ENCODE measurements at places on chromosomes 12 and 14.

- no peak for DNase-seq
These were observed 685 bp upstream of the SERPINA1 start for GRCh38 chr14:94389104-94389469.

GRCh38 chr14:84253326-84253725 is 1276.6 kb upstream of the FLRT2 start:
- DNase-seq, result no peak

DNA sequence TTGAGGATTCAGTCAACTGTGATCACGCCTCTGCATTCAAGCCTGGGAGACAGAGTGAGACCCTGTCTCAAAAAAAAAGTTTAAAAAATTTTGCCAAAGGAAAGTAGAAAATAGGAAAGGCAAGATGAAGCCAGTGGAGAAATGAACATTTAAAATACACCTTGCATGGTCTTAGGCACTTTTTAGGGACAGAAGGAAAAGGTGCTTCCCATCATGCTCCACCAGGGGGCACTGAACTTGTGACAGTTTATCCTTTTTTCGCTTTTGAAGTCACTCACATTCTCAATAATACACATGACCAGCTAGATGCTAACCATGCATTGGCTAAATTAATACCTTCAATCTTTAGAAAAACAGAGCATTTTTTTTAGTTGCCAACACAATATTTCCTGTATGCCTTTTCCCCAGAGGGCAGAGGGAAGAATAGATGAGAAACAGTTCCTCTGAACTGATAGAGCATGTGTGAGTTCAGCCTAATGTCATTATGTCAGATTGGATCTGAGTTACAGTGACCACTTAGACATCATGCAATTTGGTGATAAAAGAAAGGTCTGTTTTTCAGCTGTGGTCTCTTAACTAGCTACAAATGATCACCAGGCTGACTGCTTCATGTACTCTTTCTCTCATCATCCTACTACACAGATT is 221.8 kb upstream of the SSTR1 start:
- peak; percentile 77 for DNase-seq

DNA sequence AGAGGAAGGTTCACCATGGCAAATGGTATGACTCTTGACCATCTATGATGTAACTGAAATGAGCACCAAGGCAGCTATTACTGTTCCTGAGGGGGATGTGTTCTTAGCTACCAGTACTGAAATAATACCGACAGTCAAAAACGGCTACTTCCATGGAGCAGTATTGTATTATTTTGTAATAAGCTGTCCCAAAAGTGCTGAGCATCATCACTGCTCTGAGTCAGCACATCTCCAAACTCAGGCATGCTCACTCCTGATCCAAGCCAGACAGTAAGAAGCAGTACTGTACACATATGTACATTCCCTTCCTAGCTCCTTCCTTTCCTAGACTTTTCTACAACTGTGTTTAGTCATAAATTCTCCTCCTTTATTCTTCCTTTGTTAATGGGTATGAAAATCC is 8.6 kb downstream of the VTI1B start:
- no peak for DNase-seq

DNA sequence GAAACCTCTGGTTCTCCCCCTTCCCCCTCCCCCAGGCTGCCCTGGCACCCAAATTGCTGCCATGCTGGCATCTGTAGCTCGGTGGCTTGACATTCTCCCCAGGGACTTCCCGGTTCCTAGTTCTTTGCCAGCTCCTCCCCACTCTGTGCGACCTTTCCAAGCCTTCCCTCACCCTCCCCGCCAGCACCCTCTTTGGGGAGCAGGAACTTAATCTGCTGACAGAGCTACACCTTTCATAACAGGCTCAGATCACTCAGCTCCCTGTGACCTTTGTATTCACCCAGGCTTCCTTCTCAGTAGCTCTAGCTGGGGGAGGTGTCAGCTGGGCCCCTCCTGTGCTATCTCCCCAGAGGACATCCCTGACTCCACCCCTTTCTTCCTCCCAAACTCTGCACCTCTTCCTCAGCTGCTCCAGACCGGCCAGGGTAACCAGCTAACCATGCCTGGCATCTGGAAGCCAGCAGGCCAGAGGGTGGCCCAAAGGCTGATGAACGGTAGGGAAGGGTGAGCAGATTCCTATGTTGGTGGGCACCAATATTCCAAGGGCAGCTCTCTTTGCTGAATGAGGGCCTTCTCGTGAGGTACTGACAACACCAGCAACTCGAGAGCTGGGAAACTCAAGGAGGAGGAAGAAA is 1.8 kb upstream of the COX14 start:
- no peak for DNase-seq

- no peak for DNase-seq
These were observed 41.0 kb upstream of the NCOR2 start for GRCh38 chr12:124608450-124608870.

- no peak for DNase-seq
These were observed 153.9 kb upstream of the AVPR1A start for GRCh38 chr12:63304887-63305316.

GRCh38 chr12:101221301-101221700 is 11.3 kb upstream of the SLC5A8 start:
- no peak for DNase-seq

DNA sequence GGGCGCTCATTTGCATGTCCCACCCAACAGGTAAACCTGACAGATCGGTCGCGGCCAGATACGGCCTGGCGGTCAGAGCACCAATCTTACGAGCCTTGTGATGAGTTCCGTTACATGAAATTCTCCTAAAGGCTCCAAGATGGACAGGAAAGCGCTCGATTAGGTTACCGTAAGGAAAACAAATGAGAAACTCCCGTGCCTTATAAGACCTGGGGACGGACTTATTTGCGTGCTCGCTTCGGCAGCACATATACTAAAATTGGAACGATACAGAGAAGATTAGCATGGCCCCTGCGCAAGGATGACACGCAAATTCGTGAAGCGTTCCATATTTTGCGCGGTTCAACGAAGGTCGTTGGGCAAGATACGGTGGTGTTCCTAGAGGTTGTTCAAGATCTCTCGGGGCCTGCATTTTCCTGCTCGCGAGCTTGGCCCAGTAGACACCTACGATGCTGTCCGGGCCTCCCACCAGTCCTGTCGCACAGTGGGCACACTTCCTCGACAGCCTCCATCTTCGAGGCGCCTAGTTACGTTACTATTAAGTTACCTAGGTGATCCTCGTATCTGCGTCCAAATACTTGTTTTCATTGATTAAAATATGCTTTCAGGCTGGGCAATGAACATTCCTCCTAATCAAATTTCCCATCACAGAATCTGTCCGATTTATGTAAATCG is at the start of gene RNU6-7:
Gene RNU6-7, plus strand, starts transcription at position 230 of the 675 bp plus-strand sequence.
- DNase-seq, result no peak

- no peak for DNase-seq
These were observed 102.9 kb downstream of the RPS29 start for GRCh38 chr14:49483268-49483667.

DNA sequence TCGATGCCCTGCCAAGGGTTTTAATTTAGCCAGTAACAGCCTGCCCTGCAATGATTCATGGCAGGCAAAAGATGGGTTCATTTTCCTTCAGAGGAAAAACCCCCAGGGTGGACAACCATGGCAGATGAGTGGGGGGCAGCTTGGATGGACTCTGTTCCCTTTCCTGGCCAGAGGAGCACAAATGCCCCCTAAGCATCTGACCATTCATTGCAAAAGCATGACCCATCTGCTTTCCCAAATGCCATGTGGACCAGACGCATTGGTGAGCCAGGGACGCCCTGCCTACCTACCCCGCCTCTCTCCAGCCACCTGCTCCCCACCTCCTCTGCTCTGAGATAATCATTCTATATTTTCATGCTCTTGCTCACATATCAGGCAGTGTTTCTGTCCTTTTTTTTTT is 281.9 kb downstream of the DPF3 start:
- no peak for DNase-seq

DNA sequence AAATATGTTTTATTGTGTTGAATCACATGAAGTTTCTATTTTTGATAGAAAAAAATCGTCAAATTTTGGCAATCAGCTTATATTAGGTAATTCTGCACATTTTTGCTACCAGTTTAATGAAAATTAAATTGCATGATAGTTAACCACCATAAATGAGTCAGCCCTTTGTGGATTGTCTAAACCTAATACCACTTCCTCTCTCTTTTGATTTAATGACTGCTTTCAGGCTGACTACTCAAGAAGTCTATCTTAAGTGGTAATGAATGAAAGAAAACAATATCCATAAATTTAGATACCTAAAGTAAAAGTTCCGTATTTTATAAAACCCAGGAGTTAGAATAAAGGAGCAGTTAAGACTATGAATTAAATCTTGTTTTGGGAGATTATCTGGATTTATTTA is 450.5 kb downstream of the TMEM117 start:
- DNase-seq, result no peak

- no peak for DNase-seq
These were observed 65.0 kb downstream of the RFLNA start for GRCh38 chr12:124359671-124360581.

- DNase-seq, result no peak
These were observed 1.7 kb downstream of the PPM1H start for GRCh38 chr12:62933220-62933601.

DNA sequence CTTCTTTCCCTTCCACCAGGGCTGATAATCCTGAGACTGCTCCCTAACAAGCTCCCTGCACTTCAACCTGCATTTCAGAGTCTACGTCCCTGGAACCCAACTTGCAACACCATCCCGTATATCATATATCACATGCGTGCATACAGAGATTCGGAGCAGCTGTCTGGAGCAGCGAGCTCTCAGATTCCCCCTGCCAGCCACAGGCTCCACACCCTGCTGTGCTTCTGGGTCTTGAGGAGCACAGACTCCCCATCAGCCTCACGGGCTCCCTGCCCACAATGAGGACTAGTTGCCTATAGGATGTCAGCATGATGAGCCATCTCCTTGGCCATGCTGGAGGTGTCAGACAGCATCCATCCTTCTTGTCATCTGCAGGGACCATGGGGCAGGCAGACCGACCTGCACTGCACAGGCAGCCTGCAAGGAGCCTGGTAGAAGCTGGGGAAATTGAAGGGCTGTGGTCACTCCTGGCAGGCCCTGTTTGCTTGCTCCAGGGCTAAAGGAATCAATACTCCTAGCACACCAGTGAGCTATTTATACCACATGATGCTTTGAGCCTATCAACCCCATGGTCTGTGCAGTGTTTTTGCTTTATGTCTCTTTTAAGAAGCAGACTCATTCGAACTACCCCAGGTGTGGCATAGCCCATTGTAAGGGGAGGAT is 19.6 kb upstream of the HDAC7 start:
- no peak for DNase-seq

GRCh38 chr12:28050606-28051005 is 78.1 kb upstream of the PTHLH start:
- DNase-seq, result no peak

- DNase-seq, result no peak
These were observed at the start of gene KRT81 for GRCh38 chr12:52291267-52291935. Gene KRT81 (minus strand): TSS chr12:52291534. CDS start chr12:52291465, 69 bp downstream.

DNA sequence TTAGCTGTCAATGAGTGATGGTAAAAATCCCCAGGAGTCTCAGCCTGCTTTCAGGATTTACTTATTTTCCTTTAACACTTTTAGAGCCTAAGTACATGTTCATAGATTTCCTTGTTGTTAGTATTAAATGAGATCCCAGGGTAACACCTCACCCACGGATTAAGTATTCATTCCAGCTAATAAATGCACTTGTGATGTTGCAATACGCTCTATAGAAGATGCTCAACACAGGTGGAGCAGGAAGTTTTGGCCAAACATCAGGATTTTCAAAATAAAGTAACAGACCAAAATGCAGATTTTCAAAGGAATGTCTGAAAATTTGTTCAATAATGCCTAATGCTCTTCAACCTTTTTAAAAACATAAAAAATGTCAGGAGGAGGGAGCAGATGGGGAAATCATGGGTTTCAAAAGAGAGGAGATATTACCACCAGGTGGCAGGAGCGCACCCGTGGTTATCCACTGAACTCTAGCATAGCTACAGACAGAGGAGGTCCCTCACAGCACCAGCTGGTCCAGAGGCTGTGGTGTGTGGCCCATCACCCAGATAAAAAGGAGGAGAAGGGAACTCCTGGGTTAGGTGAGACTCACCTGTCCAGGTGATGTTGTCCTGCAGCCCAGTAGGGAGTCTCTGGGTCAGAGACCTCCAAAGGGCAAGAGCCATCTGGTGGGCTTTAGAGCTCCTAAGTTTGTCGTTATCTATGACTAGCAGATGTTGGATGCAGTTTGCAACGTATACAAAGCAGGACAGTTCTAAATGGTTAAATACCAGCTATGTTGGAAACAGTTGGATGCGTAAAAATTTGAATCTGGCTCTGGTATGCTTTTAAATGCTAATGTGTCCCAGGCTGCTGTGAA is 1158.4 kb upstream of the TMEM132C start:
- DNase-seq, result no peak

GRCh38 chr14:39441805-39442204 is 9.6 kb upstream of the FBXO33 start:
- no peak for DNase-seq

DNA sequence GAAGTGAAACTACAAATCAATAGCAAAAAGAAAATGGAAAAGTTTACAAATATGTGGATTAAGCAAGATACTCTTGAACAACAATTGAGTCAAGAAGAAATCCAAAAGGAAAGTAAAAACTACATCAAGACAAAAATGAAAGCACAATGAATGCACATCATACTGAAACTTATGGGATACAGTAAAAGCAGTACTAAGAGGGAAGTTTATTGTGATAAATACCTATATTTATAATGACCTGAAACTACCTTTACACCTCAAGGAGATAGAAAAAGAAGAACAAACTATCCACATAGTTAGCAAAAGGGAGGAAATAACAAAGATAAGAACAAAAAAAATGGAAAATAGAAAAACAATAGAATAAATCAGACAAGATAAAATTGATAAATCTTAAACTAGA is 375.0 kb downstream of the TRHDE start:
- no peak for DNase-seq

DNA sequence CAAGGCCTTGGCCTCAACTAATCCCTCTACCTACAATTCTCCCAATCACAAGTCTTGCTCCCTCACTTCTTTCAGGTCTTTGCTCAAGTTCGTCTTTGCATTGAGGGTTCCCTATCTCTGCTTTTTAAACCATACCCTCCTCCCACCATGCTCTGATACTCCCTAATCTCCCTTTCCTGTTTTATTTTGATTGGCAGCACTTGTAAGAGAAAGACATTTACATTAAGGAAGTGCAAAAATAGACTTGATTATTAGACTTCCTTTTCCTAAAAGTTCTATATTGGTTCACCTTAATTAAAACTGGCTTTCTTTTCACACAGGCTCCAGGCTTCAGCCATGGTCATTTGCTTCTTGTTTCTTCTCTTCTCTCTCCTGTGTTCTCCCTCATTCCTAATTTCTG is 18.3 kb upstream of the WIF1 start:
- no peak for DNase-seq

Measured in natural killer cell treated with Interleukin-12 subunit alpha and Interleukin-12 subunit beta and Interleukin-15 and Interleukin-18, amount 100 ng/mL, for 72 hours (primary cell).